ENCODE measurements at places on chromosomes 4 and X. TPM values are rescaled to one million over a fixed set of nuclear protein-coding genes. Genes with fewer than 3 reads are reported as not detected.

FGFBP2 gene
- not detected for total RNA-seq

L1CAM gene
- 21.2 TPM for total RNA-seq

STOX2 gene
- 4.1 TPM for total RNA-seq

EXOC1L gene
- total RNA-seq: not detected

STBD1 gene
- total RNA-seq: 6.5 TPM
